Glomerular endothelial cell (primary cell): ENCODE measurements at places on chromosomes 13 and 19. TPM values are rescaled to one million over a fixed set of nuclear protein-coding genes. Genes with fewer than 3 reads are reported as not detected.

ZNF554 gene
- 2.7 and 5.4 TPM in 2 replicates for total RNA-seq

TEX30 gene
- total RNA-seq, result 13.1 and 20.4 TPM in 2 replicates

GJB6 gene
- total RNA-seq, result not detected in 2 replicates

MISP gene
- total RNA-seq, result 0.18 and 1.0 TPM in 2 replicates

NLRP11 gene
- total RNA-seq, result not detected in 2 replicates

TPRX1 gene
- total RNA-seq, result not detected in 2 replicates

ZNF709 gene
- 0.58 and 1.7 TPM in 2 replicates for total RNA-seq

ZNF471 gene
- total RNA-seq, result 2.2 and 2.8 TPM in 2 replicates

ATP7B gene
- total RNA-seq, result 9.9 and 16.5 TPM in 2 replicates

GPC5 gene
- 1.2 and 4.0 TPM in 2 replicates for total RNA-seq

GRIN2D gene
- total RNA-seq, result 0.53 and 0.76 TPM in 2 replicates

C19orf47 gene
- total RNA-seq, result 6.9 and 13.1 TPM in 2 replicates

C19orf85 gene
- total RNA-seq, result not detected in 2 replicates

PSG7 gene
- total RNA-seq, result not detected in 2 replicates

CBARP gene
- total RNA-seq, result 9.8 and 13.9 TPM in 2 replicates

YJEFN3 gene
- total RNA-seq, result 0.53 TPM in 1 of 2 replicates, not detected in the other

ZNF442 gene
- 0.48 and 1.1 TPM in 2 replicates for total RNA-seq

CLC gene
- not detected in 2 replicates for total RNA-seq

FCGBP gene
- 0.12 and 0.82 TPM in 2 replicates for total RNA-seq

LNX2 gene
- 6.6 and 9.6 TPM in 2 replicates for total RNA-seq

NRTN gene
- total RNA-seq, result not detected in 2 replicates

SRRM5 gene
- total RNA-seq, result 0.29 TPM in 1 of 2 replicates, not detected in the other
